ENCODE measurements at places on chromosomes 1 and 21.
A peak's percentile ranks its signal among the peaks of the same experiment; 100 is the strongest.

GRCh38 chr1:9402256-9402616 lies 109.5 kb downstream of the SPSB1 start:
- no peak for DNase-seq

GRCh38 chr1:156115514-156116374 lies 1.2 kb downstream of the LMNA start:
- DNase-seq = peak; percentile 72

DNA sequence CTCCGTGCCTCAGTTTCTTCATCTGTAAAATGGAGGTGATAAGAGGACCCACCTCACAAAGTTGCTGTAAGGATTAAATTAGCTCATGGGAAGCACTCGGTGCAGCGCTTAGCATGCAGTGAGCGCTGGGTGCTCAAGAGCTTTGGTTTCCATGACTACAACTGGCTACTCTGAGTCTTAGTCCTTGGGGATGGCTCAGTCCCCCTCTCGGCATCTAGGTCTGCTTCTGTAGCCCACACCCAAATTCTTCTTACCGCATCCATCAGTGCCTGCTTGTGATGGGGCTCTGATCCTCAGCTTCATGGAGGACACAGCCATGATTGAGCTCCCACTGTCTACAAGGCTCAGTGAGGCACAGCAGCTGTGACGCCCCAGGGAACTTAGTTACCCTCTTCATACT lies 159.0 kb downstream of the ACTL8 start:
- DNase-seq = no peak

GRCh38 chr1:21633992-21634805 lies 35.0 kb downstream of the RAP1GAP start:
- no peak for DNase-seq

GRCh38 chr1:9281908-9282695 lies 10.6 kb upstream of the SPSB1 start:
- DNase-seq = peak; percentile 35

GRCh38 chr21:36127977-36128376 lies 6.9 kb upstream of the CBR3 start:
- no peak for DNase-seq

DNA sequence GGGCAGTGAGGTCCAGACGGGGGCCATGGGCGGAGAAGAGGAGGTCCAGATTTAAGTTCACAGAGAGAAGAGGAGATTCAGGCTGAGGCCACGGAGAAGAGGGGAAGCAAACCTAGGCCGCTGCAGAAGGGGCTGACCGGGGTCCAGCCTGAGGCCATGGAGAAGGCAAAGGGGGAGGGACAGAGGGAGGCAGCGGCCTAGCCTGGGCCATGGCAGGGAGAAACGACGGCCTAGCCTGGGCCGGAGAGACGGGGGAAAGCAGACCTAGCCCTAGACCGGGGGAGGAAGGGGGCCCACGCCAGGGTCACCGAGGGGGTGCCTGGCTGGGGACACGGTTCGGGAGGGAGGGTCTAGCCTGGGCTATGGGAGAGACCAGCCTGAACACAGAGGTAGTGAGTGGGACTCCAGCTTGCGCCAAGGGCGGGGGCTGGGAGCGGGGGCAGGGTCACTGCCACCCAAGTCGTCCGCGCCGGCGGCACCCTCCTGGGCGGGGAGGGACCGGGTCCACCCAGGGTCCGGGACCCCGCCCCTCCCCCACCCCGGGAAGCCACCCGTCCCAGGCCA lies 459 bp downstream of the CAPZB start:
- DNase-seq = peak; percentile 34

DNA sequence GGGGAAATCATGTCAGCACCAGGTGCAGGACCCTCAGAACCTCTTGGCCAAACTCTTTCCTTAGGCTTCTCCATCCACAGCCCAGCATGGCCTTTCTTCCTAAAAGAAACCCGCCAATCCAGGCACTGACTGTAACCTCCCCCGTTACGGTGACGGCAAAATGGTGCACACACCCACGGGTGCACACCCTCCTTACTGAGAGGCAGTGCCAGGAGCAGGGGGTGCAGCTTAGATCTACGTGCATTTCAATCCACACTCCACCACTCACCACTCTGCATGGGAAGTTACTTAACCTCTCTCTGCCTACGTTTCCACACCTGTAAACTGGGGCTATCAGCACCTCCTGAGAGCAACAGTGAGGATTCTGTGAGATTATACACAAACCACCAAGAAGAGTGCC lies 31.0 kb downstream of the SUSD4 start:
- no peak for DNase-seq

DNA sequence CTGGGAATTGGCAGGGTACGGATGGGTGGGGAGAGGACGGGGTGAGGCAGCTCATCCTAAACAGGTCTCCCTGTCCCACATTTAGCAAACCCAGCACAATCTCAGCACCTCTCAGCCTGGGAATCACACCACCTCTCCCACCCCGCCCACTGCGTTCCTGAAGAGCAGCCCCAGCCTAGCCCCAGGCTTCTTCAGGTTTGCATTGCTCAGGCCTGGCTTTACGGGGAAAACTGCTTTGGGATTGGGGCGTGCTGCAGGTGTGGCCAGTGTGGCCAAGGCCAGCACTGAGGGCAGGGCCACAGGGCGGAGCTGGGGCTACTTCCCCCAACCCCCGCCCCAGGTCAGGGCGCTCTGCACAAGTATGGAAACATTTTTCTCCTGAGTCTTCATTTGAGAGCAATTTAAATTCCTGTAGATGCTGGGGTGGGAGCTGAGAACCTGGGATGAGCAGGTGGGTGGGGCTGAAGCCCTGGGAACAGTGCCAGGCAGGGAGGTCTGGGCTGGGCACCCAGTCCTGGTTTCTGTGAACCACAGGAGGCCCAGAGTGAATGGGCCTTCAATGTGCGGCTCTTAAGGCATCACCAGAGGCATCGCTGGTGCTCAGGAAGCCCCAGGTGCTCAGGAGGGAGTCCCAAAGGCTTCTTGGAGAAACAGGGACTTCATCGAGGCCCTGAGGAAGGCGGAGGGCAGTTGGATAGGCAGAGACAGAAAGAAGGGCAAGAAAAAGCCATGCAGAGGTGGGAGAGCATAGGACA lies 24.1 kb downstream of the TNNT2 start:
- DNase-seq = no peak

DNA sequence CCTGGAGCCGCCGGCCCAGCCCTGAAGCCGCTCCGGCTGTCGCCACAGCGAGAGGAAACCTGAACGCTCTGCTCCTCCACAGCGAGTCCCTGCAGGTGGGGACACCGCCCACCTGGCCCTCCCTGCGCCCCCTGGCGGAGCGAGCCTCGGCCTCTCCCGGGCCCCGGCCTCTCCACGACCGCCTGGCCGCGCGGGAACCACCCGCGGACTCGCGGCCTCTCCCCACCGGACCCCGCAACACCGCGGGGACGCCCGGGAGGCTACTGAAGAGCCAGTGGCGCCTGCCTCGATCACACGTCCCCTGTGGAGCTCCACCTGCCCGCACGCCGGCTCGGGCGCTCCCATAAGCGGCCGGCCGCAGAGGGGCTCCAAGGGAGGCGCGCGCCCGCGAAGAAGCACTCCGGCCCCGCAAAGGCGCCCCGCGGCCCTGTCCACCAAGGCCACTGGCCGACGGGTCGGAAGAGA lies 109.6 kb downstream of the KCNN3 start:
- DNase-seq = no peak

GRCh38 chr1:95216292-95216990 lies 17.6 kb upstream of the RWDD3 start:
- DNase-seq = no peak

- no peak for DNase-seq
These were observed 96.6 kb upstream of the TNR start for GRCh38 chr1:175839779-175840669.

- no peak for DNase-seq
These were observed 54.2 kb upstream of the BCL9 start for GRCh38 chr1:147486876-147487656.

- peak; percentile 98 for DNase-seq
These were observed 2.1 kb downstream of the EVA1B start for GRCh38 chr1:36321119-36321951.

DNA sequence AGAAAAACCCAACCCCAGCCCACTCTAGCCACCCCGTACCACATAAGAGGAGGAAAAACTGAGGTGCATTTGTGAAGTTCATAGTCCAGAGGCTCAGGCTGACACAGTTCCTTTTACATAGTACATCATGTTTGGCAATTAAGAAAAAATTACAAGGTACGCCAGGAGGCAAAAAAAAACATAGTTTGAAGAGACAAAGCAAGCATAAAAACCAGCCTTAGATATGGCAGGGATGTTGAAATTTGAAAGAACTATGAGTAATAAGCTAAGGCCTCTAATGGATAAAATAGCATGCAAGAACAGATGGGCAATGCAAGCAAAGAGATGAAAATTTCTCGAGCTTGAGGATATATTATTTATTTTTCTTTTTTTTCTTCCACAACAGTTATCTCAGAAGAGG lies 31.9 kb downstream of the MIXL1 start:
- no peak for DNase-seq

DNA sequence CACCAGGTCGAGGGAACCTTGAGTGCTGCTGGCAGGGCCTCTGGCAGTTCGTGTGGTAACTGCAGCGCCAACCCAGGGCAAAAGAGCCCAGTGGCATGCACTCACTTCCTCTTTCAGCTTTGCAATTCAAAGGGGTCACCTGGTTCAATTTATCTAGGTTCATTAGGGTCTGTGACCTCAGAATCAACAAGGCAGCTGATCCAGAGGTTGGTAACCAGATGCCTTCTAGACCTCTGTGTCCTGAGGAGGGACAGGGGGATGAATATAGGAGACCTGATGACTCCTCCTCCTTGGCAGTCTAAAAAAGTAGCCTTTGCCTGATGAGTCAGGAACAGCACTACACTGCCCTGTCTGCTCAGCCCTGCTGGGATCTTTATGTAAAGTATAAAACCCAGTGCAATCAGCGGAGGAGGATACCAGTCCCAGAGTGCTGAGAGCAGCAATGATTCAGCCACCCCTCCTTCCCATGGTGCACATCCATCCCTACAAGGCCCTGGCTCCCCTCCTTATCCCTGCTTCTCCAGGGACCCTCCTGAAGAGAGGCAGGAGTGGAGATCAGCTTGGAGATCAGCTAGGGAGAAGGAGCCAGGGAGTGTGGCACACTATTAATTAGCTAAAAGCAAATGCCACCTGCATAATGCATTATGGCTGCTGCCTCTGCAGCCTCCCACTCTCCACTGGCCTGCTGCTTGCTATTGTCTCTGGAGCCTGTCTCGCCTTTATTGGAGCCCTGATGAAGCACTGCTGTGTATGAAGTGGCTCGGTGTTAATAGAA lies 11.2 kb upstream of the FMOD start:
- peak; percentile 59 for DNase-seq

DNA sequence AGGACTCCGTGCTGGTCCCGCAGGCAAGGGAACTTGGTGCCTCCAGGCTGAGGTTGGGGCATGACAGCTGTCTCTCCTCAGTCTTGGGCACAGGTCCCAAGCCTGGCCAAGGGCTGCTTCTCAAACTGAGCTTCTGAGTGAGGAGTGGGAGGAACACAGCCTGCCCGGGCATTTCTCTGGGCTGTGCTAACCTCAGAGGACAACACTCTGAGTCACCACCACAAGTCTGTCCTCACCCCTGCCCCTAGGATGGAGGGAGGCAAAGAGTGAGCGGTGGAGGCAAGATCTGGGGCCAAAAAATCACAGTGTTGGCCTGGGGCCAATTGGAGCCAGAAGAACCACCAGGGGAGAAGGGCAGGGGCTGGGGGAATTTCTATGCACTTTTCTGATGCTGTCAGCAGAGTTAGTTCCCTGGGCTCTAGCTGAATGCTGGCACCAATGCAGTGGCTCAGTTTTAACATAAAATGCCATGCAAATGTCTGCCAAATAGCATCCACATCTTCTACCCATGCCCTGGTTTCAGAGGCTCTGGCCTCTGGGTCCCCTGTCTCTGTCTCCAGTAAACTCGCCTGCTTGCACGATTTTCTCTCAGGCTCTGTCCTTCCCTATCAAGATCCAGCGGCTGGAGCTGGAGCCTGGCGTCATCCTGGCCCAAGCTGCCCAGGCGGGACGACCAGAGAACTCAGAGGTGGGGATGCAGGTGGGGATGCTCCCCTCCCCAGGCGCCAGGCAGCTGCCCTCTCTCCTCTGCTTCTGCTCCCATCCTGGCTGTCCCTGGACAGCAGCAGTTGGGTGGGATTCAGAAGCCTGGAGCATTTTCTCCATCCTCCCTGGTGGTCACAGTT lies 11.0 kb upstream of the CDK18 start:
- peak; percentile 61 for DNase-seq

DNA sequence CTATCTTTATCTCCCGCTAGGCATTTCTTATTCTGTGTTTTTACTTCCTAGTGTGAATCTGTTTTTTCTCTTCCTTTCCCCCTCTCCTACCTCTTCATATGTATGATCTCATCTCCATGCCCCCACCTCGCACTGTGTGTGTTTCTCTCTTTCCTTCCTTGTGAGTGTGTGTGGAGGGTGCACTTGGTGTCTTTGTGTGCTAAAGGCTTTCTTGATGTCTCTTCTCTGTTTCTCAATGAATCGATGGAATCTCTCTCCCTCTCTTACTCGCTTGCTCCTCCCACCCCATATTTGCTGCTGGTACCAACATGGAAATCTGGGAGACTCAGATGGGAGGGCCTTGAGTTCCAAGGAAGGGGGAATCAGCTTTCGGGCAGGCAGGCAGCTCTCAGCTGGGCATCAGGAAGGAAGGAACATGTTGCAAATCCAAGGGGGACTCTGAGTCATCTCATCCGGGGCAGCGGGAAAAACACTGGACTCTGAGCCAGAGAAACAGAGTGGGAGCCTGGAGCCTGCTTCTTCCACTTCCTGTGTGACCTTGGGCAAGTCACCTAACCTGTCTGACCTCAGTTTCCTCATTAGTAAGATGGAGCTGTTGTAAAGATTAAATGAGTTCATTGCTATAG lies 147.5 kb downstream of the PTPRU start:
- DNase-seq = peak; percentile 40

DNA sequence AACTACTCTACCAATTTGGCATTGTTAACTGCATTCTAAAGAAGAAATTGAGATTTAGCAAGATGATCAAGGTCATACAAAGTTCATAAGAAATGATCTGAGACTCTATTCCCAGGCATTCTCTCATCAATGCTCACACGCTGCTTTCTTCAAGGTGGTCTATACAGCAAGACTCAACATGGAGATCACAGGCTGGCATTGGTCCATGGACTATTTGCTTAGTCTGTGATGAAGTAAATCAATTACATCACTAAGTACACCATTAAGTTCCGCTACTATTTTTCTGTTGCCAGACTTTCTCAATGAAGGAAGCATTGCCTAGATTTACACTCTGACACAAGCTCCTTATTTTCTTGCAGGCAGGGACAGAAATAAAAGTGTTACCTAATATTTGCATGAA lies 51.9 kb upstream of the CYP2J2 start:
- DNase-seq = no peak

DNA sequence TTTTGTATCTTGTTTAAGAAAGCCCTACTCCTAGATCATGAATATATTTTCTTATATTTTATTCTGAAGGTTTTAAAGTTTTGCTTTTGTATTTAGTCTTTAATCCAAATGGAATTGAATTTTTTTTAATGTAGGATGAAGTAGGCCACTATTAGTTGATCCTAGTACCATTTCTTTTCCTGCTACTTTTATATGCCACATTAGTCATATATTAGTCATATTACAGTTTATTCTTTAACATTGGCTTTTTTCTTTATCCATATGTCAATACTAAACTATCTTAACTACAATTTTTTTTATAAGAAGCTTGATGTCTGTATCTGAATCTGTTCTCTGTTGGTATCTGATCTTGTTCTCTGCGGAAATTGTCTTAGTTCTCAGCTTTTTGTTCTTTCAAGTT lies 48.8 kb downstream of the MAN1A2 start:
- no peak for DNase-seq

- no peak for DNase-seq
These were observed 142.1 kb downstream of the RYR2 start for GRCh38 chr1:237183963-237184540.

- no peak for DNase-seq
These were observed 20.3 kb upstream of the A3GALT2 start for GRCh38 chr1:33341190-33341589.

All from fibroblast of skin of back (primary cell).